Stimulated activated CD8-positive, alpha-beta memory T cell treated with anti-CD3 and anti-CD28 coated beads, Interleukin-7, amount 100 ng/mL, for 4 hours (primary cell): ENCODE measurements at places on chromosomes 11 and 22.

DNA sequence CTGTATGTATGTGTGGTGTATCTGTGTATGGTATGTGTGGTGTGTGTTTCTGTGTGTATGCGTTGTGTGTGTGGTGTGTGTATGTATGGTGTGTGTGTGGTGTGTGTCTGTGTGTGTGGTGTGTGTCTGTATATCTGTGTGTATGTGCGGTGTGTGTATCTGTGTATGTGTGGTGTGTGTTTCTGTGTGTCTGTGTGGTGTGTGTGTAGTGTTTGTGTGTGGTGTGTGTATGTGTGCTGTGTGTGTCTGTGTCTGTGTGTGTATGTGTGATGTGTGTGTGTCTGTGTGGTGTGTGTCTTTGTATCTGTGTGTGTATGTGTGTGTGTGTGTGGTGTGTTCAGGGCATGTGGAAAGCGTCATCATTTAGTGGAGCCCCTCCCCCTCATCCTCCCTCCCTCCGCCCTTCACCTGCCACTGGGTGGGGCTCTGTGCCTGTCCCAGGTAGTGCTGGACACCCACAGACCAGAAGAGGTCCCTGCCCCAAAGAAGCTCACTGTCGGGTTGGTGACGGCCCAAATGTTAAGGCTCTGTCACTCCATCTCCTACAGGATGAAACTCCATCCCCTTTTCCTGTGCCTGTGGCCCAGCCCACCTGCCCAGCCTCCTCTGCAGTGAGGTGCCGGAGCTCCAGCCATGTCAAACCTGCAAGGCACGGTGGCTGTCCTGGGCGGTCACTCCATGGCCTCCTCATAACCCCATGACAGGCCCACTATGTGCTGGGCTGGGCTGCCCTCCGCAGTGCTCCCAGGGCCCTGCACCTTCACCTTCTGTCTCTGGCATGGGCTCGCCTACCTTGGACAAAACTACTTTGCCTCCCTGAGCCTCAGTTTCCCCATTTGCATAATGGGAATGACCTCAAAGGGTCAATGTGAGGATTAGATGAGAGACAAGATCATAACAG is 23.4 kb upstream of the SHISAL1 start:
- no peak for DNase-seq

- DNase-seq, result no peak
Measured at GRCh38 chr11:12944889-12945288, 64.2 kb upstream of the RASSF10 start.

- no peak for DNase-seq
Measured at GRCh38 chr22:29233277-29233877, 27.7 kb downstream of the EMID1 start.

DNA sequence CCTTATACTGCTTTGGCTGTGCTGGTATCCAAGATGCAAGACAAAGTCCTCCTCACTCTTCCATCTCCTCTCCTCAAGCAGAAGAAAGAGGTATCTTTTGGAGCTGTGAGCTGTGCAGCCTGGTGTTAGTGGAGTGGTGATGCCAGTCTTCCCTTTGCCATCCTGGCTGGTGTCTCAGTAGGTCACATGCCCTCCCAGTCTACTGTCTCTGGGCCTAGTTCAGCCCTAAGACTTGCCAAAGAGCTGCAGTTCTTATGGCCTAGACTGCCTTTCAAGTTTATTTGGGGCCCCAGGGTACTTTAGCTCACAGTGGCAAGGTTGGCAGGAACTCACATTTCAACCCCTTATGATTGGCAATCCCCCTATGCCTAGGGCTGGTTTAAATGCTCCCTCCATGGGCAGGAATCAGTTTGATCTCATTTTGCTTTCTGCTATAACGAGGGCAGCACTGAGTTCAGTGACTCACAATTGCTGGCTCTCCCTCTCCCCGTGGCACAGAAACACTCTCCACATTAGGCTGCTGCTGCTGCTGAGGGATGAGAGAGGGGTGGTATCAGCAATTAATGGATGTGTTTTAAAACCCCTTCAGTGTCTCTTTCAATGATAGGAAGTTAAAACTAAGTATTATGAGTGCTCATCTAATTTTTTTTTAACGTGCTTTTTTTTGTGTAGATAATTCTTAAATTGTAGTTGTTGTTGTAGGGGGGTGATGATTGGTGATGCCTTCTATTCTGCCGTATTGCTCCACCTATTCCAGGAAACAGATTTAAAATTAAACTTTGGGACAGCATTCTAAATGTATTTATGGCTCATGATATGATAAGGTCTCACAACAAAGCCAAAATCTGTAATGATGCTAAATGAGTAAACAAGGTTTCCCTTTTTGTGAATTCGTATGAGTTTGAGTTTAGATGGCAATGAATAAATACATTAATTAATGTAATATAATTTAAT is 1295.0 kb downstream of the JRKL start:
- no peak for DNase-seq

- DNase-seq, result no peak
Measured at GRCh38 chr11:70029861-70030380, 48.2 kb upstream of the ANO1 start.

- no peak for DNase-seq
Measured at GRCh38 chr11:72405009-72405408, 29.3 kb downstream of the CLPB start.

- no peak for DNase-seq
Measured at GRCh38 chr11:73818846-73819245, 31.2 kb downstream of the MRPL48 start.

DNA sequence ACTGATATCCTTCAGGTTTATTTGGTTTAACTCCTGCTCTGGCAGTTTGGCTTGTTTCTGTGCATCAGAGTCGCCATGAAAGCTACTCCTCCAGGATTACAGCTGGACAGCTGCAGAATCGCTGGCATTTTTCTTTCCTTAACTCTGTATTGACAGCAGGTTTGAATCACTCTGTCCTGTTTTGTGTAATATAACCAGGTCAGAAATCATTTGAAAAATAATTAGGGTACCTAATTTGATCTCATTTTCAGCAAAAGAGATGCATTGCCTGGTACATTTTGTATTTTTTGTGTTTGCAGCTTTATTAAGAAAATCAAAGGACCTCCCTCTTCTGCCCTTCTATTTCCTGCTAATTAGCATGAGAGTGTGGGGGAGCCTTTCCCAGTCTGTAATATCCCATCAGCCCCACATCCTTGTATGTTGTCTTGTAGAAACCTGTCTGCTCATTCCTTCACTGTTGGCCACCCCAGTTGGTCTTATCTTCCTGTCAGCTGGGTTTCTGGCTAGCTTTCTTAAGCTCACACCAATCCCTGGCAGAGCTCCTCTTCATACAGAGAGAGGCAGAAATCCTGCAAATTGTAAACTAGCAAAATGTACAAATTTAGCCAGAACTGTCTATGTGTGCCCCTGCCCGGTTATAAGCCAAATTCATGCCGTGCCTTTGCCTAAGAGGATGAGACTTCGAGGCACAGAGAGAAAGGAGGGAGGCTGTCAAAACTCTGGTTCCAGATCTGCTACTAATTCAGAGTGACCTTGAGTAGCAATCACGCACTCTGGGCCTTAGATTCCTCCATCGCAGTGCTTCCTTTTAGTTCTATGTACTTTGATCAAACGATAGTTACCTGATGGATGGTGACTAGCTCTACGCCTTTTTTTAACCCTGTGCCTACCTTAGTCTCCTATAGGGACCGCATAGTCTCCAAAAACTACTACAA is 200.6 kb downstream of the NAV2 start:
- DNase-seq, result no peak

DNA sequence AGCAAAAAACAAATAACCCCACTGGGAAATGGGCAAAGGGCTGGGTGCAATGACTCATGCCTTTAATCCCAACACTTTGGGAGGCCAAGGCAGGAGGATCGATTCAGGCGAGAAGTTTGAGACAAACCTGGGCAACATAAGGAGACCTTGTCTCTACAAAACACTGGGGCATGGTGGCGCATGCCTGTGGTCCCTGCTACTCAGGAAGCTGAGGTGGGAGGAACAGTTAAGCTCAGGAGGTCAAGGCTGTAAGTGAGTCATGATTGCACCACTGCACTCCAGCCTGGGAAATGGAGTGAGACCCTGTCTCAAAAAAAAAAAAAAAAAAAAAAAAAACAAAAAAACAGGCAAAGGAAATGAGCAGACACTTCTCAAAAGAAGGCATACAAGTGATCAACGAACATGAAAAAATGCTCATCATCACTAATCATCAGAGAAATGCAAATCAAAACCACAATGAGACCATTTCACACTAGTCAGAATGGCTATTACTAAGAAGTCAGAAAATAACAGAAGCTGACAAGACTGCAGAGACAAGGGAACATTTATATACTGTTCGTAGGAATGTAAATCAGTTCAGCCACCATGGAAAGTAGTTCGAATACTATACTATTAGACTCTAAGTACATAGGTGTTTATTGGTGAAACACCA is 48.2 kb upstream of the SMCO4 start:
- DNase-seq, result no peak

GRCh38 chr11:57324154-57324885 is 432 bp downstream of the TNKS1BP1 start:
- no peak for DNase-seq

GRCh38 chr22:47201996-47202818 is 439.8 kb downstream of the TBC1D22A start:
- DNase-seq, result no peak

- no peak for DNase-seq
Measured at GRCh38 chr11:34833602-34834001, 82.6 kb downstream of the APIP start.

DNA sequence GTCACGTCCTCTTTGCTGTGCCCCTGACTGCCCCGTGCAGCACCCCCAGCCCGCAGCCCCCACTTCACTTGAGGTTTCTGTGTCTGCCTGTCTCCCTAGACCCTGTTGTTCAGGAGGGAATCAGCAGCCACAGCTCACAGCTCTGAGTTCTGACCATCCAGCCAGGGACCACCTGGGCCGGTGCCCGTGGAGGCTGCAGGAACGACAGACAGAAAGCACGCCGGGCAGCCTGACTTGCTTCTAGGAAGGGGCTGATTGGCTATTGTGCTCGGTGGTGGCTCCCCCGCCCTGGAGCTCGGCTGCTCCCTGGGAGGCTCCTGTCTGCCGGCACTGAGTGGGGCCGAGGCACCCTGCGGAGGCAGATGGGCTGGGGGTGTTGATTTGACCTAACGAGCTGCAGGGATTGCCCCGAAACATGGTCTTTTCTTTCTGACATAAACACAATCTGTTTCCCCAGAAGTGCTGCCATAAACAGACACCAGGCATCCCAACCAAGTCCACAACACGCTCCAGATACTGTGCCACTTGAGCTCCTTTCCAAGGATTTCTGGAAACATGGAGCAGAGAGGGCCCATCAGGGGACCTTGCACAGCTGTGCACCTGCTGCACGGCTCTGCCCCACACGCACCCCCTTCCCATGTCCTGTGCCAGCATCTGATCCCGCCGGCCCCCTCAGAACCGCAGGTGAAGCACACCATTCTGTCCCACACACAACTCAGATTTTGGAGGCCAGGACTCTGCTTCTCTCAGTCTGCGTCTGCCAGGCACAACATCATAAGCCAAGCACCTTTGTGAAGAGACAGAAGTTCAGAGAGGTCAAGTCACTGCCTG is 855.9 kb downstream of the TBC1D22A start:
- no peak for DNase-seq

DNA sequence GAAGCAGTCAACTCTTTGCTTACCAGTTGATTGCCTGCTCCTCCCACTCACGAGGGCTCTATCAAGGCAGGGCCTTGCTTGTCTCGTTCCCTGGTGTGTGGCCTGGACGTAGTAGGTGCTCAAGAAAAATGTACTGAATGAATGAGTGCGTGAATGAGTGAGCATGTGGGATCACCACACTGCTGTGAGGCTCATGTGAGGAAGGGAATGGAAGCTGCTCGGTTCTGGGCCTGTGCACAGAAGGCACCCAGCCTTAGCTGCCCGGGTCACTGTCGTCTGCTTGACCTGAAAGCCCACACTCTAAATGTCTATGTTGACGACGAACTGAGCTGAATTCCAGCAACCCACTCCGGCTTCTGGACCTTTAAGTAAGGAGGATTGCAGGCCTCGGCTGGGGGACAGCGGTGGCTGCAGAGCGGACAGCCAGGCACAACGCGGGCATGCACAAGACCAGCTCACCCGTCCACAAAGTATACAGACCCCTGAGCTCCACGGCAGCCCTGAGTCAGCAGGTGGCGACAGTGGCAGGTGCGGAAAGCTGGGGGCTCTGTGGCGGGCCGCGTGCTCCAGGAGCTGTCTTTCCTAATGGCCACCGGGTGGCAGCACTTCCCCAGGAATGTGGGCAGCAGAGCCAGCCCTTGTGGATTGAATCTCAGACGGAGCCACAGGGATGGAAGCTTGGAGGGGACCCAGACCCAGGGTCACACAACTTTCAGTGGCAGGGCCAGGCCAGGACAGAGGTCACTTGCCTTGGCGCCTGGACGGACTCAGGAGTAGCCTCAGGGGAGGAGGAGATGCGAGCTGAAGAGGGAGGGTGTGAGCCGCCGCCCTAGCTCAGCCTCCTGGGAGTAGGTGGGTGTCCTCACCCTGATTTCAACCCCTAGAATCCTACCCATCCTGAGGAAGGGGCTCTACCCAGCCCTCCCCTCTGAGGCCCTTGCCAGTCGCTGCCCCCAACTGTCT is 5.0 kb upstream of the PICK1 start:
- peak; percentile 59 for DNase-seq

DNA sequence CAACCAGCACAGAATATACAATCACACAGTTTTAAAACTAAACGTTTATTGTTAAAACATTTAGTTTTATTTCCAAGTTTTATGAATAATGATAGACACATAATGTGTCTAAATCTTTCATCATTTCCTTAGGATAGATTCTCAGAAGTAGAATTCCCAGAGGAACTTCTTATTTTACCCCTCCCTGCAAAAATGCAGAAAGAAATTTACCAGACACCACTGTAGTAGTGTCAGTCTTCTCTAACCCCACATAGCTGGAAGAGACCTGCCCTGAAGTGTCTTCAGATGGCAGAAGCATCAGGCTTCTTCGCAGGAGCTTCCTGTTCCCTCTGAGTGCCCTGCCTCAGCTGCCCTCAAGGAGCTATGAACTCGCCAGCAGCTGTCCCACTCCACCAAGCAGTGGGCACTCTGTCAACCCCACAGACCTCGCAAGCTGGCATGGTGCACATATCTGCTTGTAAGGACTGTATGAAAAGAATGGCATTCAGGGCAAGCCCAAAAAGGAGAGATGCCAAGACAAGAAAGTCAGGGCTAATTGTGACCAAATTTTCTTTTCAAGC is 28.5 kb upstream of the PAK1 start:
- DNase-seq, result no peak

GRCh38 chr11:88181776-88182175 is 6.5 kb upstream of the RAB38 start:
- DNase-seq, result no peak

- DNase-seq, result no peak
Measured at GRCh38 chr22:24807284-24807950, 1.4 kb downstream of the SGSM1 start.
